ENCODE measurements at places on chromosomes 2 and 18.

DNA sequence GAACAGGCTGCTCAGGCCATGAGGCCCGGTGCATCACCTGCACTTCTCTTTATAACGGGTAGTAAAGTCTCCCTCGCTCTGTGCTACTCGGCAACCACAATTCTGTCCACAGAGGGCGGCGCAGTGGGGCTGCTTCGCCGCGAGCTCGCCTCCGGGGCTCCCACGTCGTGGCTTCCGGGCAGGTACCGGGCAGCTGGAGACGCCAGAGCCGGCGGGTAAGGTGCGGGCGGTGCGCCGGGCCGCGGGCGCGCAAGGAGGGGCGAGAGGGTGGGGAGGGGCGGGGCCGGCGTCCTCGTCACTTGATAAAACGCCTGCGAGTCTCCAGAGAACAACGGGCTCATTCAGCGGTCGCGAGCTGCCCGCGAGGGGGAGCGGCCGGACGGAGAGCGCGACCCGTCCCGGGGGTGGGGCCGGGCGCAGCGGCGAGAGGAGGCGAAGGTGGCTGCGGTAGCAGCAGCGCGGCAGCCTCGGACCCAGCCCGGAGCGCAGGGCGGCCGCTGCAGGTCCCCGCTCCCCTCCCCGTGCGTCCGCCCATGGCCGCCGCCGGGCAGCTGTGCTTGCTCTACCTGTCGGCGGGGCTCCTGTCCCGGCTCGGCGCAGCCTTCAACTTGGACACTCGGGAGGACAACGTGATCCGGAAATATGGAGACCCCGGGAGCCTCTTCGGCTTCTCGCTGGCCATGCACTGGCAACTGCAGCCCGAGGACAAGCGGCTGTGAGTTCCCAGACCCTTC, at the start of gene ITGA6:
ITGA6 (plus strand) TSS at position 331 of the 734 bp plus-strand sequence.
- peak; percentile 31 for DNase-seq

- no peak for DNase-seq
Measured at GRCh38 chr2:121017396-121017795, 267.6 kb downstream of the TFCP2L1 start.

GRCh38 chr18:55641486-55641885, 53.5 kb upstream of the TCF4 start:
- no peak for DNase-seq

- DNase-seq, result peak; percentile 78
Measured at GRCh38 chr2:15591692-15592463, at the start of gene DDX1. DDX1 (plus strand) TSS chr2:15591868; CDS start chr2:15591934, 66 bp downstream.

GRCh38 chr2:158154596-158154995, 52.9 kb downstream of the UPP2 start:
- no peak for DNase-seq

Data from stimulated activated CD8-positive, alpha-beta memory T cell treated with anti-CD3 and anti-CD28 coated beads, Interleukin-2, amount 100 ng/mL, for 1 hour (primary cell).